ENCODE measurements at places on chromosomes 12 and 14. TPM values are rescaled to one million over a fixed set of nuclear protein-coding genes. Genes with fewer than 3 reads are reported as not detected.

DNA sequence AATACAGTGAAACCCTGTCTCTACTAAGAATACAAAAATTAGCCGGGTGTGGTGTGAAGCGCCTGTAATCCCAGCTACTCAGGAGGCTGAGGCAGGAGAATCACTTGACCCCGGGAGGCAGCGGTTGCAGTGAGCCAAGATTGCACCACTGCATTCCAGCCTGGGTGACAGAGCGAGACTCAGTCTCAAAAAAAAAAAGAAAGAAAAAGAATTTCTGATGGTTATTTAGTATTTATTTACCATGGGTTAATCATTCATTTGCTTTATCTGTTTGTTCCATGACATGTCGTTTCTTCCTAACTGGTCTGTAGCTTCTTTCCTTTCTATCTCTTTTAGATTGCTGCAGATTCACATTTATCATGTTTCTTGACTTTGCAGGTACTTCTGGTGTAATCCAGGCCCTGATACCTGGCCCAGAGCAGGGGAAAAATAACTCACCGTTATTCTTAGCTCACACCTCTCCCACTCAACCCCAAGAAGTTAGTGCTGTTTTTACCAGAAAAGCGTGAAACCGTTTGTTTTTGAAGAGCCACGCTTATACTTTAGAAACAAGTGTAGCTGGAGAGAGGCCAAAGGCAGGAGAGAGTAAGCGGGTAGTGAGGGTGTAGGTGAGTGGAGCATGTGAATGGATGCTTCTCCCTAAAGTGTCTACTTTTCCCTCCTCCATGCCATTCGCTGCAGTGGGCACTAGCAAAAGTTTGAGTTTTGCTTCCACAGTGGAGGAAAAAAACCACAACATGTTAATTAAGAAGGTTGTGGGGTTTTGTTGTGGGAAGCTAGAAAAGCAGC lies 45.4 kb downstream of the SRGAP1 start:
- no peak for DNase-seq

DNA sequence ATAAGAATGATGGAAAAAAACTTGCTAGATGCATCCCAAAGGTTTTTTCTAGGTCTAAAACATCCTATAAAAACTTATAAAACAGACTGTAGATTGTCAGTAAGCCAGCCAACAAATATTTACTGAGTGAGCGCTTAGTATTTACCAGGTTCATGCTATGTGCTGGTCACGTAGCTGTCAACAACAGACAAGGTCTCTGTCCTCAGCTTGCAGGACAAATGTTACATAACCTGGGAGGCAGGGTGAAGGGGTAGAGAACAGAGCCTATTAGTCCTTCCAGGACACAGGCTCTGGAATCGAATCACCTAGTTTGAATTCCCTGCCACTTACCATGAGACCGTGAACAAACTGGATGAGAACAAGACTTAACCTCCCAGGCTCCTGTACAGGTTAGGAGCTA lies 6.4 kb downstream of the NFYB start:
- DNase-seq: no peak

- DNase-seq: no peak
Observed at GRCh38 chr14:37843954-37844607, 248.7 kb downstream of the TTC6 start.

- DNase-seq: no peak
Observed at GRCh38 chr14:20836668-20837338, 34.2 kb upstream of the RNASE1 start.

The VPS29 gene
- 84.5 TPM for total RNA-seq

The AKAP5 gene
- 1.2 TPM for total RNA-seq

The PPM1H gene
- total RNA-seq: not detected

The SLC2A3 gene
- total RNA-seq: 147 TPM

DNA sequence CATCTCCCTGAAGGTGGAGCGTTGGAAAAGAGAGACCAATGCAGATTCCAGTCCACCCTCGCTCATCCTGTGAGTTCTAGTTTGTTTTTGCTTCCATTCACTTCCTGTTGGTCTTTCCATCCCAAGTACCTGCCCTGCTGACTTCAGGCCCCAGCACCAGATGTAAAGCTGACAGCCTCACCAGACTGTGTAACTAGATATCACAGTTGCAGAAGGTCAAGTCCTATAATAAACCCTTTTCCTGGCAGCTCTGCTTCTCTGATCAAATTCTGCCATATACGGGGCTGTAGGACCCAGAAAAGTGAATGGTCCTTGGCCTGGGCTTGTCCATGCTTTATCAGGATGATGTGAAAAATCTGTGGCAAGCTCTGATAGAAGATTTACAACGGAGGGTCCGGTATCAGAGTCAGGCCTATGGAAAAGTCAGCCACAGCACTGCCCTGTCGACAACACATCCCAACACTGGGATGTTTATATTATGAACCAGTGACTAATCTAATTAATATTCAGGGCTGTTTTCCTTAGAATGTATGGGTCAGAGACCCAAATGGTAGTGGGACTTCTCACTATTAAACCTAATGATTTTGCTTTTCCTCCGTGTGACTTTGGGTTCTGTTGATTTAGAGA lies 42.1 kb downstream of the CCDC175 start:
- DNase-seq: no peak

DNA sequence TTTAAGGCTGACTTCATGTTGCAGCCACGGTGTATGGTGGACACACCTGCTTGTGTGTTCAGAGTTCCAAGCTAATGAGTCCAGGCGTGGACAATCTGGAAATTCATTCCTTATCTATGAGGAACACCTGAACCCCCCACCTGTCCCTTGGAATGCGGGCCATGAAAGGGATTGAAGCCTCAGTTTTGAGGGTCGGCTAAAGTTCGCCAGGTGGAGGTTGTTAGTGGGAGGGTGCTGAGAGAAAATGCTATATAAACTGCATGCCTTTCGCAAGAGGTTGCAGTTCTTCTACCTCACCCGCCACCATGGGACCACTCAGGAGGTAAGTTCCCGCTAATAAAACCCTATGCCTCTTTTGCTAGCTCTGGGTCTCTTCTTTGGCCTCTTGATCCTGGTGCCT lies 348.0 kb downstream of the BCL11B start:
- DNase-seq: no peak

The PARPBP gene
- 23.8 TPM for total RNA-seq

- DNase-seq: no peak
Observed at GRCh38 chr14:50357124-50357523, 39.6 kb downstream of the CDKL1 start.

- no peak for DNase-seq
Observed at GRCh38 chr14:75934998-75935628, 46.7 kb downstream of the TGFB3 start.

- DNase-seq: no peak
Observed at GRCh38 chr14:60999536-60999935, 18.5 kb downstream of the SLC38A6 start.

The ACRBP gene
- 0.86 TPM for total RNA-seq

The WNT1 gene
- not detected for total RNA-seq

DNA sequence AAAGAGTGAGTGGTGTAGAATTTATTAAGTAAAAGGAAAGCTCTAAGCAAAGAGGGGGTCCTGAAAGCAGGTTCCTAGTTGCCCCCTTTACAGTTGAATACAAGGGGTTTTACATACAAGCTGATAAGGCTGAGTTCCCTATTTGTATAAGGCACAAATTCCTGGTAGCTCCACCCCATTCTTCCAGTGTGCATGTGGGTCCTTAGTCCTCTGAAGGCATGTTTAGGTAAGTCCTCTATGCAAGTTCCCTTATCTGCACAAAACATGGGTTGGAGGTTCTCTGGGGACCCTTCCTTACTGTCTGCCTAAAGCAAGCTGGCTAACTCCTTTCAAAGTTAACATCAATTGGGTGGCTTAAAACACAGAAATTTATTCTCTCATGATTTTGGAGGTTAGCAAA lies 2.9 kb upstream of the FAR2 start:
- no peak for DNase-seq

The AQP6 gene
- total RNA-seq: not detected

DNA sequence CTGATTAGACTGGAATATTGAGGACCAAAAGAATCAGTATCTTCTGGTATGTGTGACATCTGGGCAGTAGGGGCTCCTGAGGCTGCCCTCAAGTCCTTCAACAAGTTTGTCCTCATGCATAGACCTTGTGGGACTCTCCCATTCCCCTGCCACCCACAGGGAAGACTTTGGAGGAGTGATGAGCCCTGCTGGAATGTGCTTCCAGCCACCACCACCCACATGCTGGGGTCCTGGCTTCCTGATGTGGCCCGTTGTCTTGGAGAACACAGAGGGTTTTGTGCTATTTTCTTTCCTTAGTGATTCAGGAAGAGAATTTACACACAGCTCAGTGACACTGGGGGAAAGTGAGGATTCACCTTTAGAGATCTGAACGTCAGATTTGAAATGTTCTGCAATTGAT lies 29.2 kb upstream of the SEL1L start:
- DNase-seq: no peak

DNA sequence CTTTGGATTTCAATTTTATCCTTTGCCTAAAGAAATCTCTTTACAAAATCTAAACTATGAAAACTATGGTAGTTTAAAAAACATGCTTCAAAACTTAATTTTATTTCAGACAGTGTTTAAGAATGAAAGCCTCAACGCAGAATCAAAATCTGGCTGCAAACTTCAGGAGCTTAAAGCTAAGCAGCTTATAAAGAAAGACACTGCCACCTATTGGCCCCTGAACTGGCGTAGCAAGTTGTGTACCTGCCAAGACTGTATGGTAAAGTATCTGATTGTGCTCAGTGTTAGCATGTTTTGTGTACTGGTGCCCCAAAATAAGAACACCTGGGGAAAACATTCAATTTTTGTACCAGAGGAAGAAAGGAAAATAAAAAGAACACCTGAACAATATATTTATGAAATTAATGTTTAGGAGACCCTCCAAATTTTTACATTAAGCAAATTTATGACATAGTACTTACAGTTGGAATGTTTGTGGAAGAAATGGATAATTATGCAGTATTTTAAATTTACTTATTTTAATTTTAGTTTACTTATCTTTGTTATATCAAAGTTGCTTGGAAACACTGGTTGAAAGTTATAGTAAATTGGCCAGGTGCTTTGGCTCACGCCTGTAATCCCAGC lies 12.2 kb downstream of the UBR7 start:
- DNase-seq: no peak

The ZNF219 gene
- total RNA-seq: 8.6 TPM

DNA sequence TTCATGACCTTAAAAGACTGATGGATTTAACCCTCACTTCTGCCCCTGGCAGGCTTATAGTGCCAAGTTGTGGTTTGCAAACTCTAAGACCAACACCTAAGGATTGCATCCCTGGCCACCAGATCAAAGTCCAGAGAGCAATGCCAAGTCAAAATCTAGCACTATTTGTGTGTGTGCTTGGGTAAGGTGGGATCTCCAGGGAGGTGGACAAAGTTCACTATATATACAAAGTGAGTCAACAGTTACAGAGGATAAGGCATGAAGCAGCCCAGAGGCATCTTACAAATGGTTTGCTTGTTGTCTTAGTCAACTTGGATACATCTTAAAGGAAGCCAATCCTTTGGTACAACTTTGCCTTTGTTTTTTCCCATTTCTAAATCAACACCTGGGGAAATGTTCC lies 137.3 kb downstream of the MSRB3 start:
- DNase-seq: no peak

GRCh38 chr12:40032433-40033241 lies 73.2 kb downstream of the SLC2A13 start:
- no peak for DNase-seq

The ARMH4 gene
- not detected for total RNA-seq

DNA sequence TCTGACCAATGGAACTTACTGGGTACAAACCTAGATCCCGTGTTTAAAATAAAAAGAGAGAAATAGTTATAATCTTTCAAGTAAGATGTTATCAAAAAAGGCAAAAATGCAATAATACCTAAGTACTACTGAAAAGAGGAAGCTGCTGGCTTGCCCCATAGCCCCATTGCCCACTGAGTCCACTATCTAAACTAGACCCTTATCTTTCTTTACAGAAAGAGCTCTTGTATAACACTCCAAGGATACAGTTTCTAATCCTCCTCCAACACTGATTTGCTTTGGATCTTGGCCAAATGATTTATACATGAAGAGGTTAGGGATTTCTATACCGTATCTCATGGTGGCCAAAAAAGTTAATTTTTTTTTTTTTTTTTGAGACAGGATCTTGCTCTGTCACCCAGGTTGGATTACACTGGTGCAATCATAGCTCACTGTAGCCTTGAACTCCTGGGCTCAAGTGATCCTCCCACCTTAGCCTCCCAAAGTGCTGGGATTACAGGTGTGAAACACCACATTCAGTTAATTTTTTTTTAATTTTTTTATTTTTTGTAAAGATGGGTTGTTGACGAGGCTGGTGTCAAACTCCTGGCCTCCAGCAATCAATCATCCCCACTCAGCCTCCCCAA lies 2.6 kb downstream of the GXYLT1 start:
- DNase-seq: no peak

The ORMDL2 gene
- total RNA-seq: 29.8 TPM

DNA sequence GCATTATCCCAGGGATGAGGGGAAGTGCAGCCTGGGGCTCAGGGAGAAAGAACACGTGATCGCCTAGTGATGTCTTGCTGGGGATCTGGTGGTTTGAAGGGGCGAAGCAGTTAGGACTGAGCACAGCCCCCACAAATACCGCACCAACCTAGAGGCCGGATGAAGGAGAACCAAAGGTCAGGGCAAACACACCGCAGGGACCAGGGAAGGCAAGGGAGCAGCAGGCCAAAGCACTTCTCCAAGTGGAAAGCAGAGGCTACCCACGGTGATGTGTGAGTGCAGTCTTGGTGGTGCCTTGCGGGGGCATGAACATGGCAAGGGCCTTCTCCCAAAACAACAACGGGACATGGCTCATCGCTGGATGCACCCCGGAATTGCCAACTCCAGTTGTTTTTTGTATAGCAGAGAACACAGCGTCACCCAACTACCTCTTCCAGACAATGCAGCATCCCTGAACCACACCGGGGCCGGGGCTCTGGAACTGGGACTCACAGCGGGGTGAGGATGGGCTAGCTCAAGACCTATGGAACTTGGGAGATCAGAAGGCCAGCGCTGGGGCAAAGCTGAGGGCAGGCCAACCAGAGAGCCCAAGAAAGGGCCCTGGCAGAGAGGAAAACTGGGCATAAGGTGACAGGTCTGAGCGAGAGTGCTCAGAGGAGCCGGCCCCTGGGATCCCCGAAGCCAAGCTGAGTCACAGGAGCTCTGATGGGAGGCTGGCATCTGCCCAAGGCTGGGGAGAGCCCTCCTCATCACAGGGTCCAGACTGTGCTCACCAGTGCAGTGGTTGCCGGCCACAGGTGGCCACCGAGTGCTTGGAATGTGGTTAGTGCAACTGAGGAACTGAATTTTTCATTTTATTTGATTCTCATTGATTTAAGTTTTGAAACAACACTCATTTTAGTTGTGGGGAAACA lies 11.1 kb downstream of the GALNT16 start:
- no peak for DNase-seq

- DNase-seq: no peak
Observed at GRCh38 chr12:129771238-129771637, 132.6 kb downstream of the TMEM132D start.

The IGF1 gene
- total RNA-seq: 2.1 TPM

The ELK3 gene
- 12.6 TPM for total RNA-seq

GRCh38 chr12:103583008-103583407 lies 4.1 kb upstream of the STAB2 start:
- no peak for DNase-seq
